ENCODE measurements at places on chromosomes 7 and 10.
A peak's percentile ranks its signal among the peaks of the same experiment; 100 is the strongest.

DNA sequence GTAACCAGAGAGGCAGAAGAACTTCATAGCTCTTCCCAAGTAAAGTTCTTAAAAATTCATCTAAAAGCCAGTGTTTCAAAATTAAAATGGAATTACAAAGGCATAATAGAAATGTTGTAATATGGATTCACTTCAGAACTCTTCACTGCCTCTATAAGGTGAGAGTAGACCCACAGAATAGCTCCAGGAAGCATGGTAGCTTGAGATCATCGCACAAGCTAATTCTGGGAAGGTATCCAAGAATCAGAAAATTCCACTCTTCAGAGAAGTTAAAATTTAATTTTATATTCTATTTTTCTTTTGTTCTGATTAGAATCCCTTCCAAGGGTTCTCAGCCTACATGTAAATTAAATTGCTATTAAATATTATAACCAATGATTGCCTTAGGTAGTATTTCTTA lies 1.5 kb upstream of the DHX32 start:
- DNase-seq = no peak

- DNase-seq = no peak
Measured at GRCh38 chr7:4225881-4226523, 456.1 kb upstream of the FOXK1 start.

DNA sequence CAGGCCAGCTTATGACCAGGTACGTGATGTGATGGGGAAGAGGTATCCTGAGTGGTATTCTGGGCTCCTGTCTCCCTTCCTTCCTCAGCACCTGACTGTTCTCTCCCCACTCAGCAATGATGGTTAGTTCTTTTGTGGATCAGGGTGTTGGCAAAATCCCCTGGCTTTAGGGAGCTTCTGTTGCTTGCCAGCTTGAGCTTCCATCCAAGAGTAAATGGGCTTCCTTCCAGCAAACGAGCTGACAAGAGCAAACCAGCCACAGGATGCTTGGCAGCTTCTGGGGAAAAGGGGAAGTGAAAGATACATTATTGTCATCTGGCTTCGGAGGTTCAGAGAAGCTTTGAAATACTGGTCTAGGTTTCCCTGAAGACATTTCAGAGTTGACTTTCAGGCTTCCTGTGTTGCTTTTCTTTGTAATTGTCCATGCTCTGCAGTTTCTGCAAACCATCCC lies 5.2 kb downstream of the DUSP5 start:
- peak; percentile 11 for DNase-seq

DNA sequence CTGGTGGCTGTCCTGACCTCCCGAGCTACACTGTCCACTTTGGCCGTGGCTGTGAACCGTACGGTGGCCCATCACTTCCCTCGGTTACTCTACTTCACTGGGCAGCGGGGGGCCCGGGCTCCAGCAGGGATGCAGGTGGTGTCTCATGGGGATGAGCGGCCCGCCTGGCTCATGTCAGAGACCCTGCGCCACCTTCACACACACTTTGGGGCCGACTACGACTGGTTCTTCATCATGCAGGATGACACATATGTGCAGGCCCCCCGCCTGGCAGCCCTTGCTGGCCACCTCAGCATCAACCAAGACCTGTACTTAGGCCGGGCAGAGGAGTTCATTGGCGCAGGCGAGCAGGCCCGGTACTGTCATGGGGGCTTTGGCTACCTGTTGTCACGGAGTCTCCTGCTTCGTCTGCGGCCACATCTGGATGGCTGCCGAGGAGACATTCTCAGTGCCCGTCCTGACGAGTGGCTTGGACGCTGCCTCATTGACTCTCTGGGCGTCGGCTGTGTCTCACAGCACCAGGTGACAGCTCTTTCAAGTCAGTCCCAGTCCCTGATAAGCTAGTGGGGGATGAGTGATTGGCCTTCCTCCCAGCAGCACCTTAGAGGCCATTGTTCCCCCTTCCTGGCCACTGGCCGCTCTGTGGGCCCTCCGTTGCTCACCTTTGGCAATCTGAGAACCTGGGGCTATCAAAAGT lies 3.0 kb downstream of the CHPF2 start:
- no peak for DNase-seq

DNA sequence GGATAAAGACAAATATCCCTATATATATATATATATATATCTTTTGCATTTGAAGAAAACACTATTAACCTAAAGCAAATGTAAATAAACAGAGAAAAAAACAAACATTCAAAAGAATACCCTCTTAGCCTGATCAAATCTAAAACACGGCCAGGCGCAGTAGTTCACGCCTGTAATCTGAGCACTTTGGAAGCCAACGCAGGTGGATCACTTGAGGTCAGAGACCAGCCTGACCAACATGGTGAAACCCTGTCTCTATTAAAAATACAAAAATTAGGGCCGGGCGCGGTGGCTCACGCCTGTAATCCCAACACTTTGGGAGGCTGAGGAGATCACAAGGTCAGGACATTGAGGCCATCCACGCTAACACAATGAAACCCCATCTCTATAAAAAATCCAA lies 9.2 kb downstream of the ANXA7 start:
- no peak for DNase-seq

GRCh38 chr10:119406601-119407253 lies 135.8 kb downstream of the RGS10 start:
- no peak for DNase-seq

- no peak for DNase-seq
Measured at GRCh38 chr7:124918662-124919061, 11.0 kb downstream of the POT1 start.

Measured in DMS 273 treated with DMSO at 0.1 percent for 48 hours (cell line).